ENCODE measurements at places on chromosomes 7 and 10.

DNA sequence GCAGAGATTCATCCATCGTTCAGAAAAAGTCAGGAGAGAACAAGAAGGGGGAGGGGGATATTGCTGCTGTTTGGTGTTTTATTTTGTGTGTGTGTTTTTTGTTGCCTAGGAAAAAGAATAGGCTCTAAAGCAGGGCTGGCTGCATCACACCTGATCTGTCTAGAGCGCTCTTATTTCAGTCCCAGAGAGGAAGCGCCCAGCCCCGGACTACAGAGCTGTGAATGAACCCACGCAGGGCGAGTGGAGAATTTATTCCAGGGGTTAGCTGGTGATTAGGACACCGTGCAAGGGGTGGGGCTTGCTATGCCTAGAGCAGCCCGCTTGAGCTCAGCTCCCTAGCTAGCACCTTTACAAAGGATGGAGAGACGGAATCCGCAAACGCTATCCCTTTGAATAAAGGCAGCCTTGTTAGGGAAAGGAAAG, 621 bp upstream of the FAM13C start:
- peak; percentile 28 for DNase-seq

DNA sequence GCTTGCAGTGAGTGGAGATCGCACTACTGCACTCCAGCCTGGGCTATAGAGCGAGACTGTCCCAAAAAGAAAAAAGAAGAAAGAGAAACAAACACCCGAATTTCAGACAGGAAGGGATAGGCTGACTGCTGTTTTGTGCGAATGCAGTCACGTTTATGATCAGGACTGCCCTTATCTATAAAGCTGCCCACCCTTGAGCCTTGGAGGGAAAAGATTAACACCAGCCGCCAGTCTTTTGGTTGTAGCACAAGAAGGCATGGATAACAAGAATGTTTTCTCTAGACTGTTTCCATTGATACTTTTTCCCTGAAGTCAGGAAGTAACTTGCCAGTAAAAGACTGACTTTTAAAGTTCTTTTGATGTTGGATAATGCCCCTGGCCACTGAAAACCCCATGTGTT, 314.0 kb downstream of the BICC1 start:
- DNase-seq: no peak

GRCh38 chr7:125876431-125876830, 946.8 kb upstream of the POT1 start:
- no peak for DNase-seq

- DNase-seq: no peak
Measured at GRCh38 chr10:24382045-24382444, 173.1 kb downstream of the KIAA1217 start.

DNA sequence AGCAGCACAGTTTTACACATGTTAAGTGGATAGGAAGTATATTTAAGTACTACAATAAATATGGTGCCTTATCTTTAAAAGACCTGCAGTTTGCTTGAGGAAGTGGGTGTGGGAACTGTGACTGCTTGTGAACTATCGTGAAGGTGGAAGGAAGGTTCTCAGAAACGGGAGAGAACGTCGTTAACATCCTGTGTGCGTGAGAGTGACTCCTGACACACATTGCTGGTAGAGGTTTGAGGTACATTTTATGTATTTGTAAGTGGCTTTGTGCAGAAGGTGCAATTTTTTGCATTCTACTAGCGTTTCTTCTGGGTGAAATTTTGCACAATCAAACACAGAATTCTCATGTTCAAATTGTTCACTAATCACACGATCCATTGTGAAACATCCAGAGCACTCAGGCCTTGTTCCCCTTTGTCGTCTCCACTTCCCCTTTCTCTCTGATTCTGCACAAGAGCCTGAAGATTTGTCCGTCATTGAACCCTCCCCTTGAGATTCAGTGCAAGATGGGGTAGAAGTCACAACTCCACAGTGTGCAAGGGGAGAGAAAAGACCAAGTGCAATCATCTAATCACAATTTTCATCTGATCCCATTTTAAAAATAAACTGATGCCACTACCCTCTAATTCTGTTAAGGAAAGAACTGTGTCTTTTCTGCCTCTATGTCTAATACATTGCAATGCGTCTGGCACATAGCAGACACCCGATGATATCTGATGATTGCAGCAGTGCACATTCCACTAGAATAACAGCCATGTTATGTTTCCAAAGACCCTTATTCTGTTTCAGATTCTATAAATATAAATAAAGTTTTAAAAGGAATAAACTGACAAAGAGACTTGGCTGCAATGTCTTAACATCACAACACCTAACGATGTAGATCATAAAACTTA, 279.9 kb downstream of the NEBL start:
- DNase-seq: no peak

GRCh38 chr7:12493407-12493806, 77.1 kb upstream of the SCIN start:
- no peak for DNase-seq

DNA sequence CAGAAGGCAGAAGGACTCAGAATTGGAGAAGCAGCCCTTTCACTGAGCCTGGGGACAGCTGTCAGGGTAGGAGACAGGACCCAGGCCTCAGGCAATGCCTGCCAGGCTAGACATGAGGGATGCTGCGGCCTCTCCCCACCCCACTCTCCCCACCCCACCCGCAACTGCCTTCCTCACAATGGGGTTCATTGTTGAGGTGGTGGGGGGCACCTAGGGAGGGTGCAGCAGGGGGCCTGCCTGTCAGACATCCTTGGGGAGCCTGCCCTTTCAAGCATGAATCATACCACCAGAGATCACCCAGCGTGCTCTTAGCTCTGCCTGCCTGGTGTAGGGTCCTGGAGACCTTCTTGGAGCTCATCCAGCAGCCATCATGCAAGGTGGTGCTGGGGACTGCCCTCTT, at the start of gene C10orf62:
C10orf62 (plus strand) TSS at position 243 of the 400 bp plus-strand sequence. CDS start 177 bp downstream, outside the sequence.
- DNase-seq: no peak

- no peak for DNase-seq
Measured at GRCh38 chr10:60479305-60480020, 89.8 kb upstream of the ANK3 start.

DNA sequence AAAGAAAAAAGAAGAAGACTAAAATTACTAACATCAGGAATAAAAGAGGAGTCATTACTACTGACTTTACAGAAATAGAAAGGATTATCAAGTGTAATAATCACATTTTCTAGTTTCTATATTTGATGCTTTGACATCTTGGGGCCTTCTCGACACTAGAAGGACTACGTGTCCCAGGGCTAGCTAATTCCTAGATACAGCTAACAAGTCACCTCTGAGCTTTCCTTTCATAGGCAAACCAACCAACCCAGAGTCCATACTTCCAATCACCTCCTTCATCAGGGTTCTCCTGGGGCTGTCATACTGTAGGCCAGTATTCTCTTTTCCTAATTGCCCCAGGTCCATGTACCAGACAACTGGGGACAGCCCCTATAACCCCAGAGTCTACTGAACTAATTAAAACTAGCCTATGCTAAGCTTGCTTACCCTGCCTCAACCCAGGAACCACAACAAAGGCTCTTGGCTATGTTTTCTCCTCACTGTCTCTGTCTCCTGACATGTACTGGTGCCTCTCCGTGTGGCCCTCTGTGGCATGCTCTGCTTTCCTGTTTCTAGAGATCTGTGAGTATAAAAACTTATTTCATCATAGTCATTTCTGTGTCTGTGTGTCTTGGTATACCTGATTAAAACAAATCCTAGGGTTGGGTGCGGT, 6.7 kb upstream of the PARP12 start:
- no peak for DNase-seq

- DNase-seq: no peak
Measured at GRCh38 chr7:31059551-31059950, 7.4 kb downstream of the ADCYAP1R1 start.
